ENCODE measurements at places on chromosomes 1 and 21. TPM values are rescaled to one million over a fixed set of nuclear protein-coding genes. Genes with fewer than 3 reads are reported as not detected.

The AMY1A gene
- not detected for total RNA-seq

The PAPPA2 gene
- 7.0 TPM for total RNA-seq

The TDRD5 gene
- not detected for total RNA-seq

The NR0B2 gene
- not detected for total RNA-seq

The CRP gene
- not detected for total RNA-seq

The C2CD2 gene
- 11.5 TPM for total RNA-seq

The DENND1B gene
- 21.3 TPM for total RNA-seq

The SEC22B gene
- 68.1 TPM for total RNA-seq

The FAM177B gene
- total RNA-seq = not detected

The SUCO gene
- 21.1 TPM for total RNA-seq

The CD164L2 gene
- not detected for total RNA-seq

The PPFIA4 gene
- total RNA-seq = 16.1 TPM

The IPO9 gene
- total RNA-seq = 18.3 TPM

The BEND5 gene
- total RNA-seq = not detected

The SPRR2G gene
- total RNA-seq = not detected

The LRRIQ3 gene
- not detected for total RNA-seq

The OR6N1 gene
- total RNA-seq = not detected

The RPS27 gene
- total RNA-seq = 1,614 TPM

The VANGL2 gene
- not detected for total RNA-seq

The RORC gene
- total RNA-seq = not detected

The HUNK gene
- total RNA-seq = 1.3 TPM

All from GM23248 (cell line).